SJSA1 (cell line): ENCODE measurements at places on chromosomes 5 and 9. TPM values are rescaled to one million over a fixed set of nuclear protein-coding genes. Genes with fewer than 3 reads are reported as not detected.

DNA sequence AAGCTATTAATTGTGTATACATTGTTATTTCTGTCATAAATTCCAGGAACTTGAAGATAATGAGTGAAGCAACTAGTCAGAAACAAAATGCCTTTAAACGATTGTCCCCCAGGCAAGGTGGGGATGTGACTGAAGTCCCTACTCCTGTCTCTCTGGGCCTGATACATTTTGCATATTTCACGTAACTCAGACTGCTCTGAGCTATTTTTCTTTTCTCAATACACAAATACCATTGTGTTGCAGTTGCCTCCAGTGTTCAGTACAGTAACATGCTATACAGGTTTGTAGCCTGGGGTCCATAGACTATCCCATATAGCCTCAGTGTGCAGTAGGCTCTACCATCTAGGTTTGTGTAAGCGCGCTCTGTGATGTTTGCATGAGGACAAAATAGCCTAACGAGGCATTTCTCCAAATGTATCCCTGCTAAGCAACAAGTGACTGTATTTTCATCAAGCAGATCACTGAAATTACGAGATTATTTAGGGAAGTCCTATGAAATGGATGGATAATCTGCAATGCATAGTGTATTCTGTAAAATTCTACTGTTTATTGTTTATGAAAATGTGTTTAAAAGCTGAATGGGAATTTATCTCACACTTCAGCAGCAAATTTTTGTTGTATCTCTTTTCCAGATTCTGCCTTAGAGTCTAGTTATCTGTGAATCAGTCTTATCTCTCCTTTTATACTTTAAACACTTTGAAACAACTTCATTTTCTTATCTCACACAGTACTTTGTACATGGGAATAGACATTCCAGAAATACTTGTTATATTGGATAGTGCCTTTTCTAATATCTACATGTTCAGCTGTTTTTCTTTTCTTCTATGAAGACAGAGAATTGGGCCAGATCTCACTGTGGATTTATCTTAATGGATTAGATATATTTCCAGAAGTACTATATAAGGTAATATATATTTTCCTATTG is 150.5 kb downstream of the CD180 start:
- DNase-seq: no peak

DNA sequence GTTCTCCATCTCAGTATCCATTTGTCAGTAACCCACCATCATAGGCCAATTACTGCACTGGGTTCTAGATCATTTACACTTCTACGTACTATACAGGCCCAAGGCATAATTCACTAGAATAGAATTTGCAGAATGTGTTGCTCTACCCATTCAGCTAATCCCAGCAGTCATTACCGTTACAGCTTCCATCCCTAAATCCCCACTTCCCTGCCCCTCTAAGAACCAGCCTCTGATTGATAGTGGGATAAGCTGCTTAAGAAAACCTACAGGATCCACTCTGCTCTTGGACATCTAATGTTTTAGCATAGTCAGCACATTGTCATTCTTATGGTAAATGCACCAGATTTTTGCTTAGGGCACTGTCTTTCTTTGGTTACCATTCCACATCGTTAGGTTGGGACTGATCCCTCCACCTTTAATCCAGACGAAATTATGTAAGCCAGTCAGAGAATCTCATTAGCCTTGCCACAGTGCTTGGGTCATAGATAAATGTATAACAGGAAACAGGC is 39.3 kb upstream of the CHD1 start:
- no peak for DNase-seq

GRCh38 chr5:78779262-78779661 is 130.7 kb upstream of the LHFPL2 start:
- DNase-seq: no peak

DNA sequence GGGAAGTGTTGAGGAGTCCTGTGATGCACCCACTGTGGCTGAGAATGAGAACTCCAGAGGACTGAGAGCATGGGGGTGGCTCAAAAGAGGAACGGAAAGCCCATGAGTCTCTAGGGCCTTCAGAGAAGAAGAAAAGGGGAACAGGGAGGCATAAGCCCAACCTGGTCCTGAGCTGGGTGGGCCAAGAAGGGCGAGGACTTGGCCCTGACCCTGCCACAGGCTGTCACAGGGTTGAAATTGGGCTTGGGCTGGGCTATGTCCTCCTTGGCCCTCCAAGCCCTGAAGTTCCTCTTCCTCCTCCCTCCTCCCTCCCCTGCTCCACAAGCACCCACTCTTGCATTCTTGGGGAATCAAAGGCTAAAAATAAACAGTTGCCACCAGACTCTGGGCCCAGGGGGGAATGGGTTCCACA is 49.3 kb upstream of the PPARGC1B start:
- DNase-seq: no peak

DNA sequence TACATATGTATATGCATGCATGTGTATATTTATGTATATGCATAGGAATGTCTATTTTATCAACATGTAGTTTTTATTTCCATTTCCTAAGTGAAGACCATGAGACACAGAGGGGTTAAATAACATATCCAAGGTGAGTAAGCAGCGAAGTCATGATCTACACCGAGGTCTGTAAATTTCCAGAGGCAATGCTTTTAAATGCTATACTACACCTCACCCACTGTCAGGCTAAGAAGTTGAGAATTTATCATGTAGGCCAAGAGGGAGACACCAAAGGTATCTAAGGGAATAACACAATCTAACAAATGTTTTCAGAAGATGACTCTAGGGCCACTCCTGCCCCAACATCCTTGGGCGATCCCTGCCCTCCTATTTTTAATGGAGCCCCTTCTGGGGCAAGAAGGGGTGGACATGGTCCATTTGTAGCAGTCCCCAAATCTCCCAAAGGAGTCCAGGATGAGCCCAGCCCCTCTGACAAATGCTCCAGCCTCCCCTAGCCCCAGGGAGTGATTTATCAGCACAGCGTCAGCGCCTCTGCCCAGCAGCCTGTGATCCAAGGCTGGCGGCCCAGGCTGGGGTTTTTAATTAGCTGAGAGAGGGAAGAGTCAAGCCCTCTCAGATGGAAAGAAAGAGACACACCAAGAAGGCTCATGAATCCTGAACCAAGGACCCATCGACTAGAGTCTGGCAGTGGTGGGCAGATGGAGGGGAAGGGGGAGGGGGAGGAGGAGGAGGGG is 339.9 kb downstream of the ASTN2 start:
- DNase-seq: no peak

The RNF183 gene
- total RNA-seq: not detected in 2 replicates

The NEK6 gene
- total RNA-seq: 32.0 and 35.5 TPM in 2 replicates

DNA sequence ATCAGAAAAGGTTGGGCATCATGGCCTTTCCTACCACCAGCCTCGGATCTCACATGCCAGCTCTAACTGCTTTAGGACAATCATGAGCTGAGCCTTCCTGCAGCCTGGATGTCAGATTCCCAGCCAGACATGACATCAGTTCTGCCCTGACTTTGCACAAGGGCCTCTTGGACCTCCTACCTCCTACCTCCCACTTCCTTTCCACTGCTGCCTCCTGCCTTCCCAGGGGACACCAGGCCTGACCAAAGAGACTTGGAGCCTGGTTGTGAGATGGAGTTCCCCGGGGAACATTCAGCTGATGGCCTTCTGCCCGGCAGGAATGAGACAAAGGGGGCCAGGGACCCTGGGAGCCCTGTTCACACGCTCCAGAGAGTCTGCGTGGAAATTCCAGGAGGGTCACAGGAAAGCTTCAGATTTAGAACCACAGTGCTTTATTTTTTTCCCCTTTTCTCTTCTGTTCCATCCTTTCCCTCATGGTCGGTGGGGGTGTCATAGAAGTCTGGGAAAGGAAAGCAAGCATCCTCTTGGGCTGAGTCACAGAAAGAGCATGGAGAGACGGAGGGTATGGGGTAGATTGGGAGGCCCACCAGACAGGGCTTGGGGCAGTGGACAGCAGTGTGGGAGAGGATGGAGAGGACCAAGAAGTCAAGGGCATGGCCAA is 35.4 kb upstream of the IL17B start:
- DNase-seq: peak; percentile 64

DNA sequence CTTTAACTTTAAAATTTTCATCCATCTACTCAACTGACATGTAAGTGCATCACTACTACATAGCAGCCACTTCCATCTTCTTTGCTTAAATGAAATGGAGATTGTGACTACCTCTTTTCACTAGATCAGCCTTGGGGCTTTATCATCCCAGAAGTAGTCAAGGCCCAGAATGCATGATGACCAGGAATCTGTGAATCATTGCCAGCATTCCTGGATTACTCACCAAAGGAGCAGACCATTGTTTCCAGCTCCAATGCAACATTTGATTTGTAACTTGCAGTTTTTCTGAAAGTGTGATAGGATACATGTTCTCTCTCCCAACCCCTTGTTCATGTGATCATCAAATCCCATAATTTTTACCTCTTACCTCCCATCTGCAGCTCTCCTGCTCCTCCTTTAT is 65.1 kb downstream of the PLPPR1 start:
- DNase-seq: no peak

- no peak for DNase-seq
These were observed 1.8 kb downstream of the TCERG1 start for GRCh38 chr5:146448783-146449519.

GRCh38 chr9:133380734-133381133 is 4.6 kb downstream of the STKLD1 start:
- DNase-seq: no peak

DNA sequence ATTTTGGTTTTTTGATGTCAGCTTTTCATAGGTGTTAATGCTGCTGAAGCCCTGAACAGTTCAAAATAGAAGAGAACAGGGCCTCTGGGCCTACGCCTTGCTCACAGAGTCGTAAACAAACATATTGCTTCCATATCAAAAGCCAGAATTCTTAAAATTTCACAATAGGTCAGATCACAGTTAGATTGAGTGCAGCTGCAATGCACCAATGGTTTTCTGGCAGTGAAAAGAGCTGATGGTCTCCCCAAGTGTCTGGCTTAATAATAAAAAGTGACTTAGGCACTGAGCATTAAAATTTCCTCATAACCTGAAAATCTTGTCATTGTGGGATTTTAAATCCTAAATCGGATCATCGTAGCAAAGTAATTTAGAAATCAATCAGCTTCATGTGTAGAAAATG is 493.0 kb downstream of the CAAP1 start:
- DNase-seq: no peak

GRCh38 chr5:125257997-125258396 is 511.6 kb upstream of the ZNF608 start:
- DNase-seq: no peak

GRCh38 chr5:127814588-127814973 is 111.4 kb downstream of the CCDC192 start:
- no peak for DNase-seq

DNA sequence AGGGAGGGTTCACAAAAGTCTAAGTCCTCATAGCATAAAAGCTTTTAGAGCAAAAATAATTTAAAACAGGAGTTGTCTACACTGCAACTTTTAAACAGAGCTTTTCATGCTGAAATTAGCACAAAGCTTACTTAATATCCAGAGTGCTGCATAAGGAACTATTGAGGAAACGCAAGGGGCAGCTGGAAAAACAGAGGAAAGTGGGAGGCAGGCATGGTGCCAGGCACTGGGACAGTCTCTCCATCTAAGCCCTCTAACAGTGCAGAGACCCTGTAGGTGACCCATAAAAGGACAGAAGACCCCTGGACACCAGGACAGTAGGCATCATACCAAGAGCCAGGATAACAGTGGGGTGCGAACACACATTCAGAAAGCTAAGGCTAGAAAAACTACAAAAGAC is 49.3 kb downstream of the ADAMTS12 start:
- DNase-seq: no peak

GRCh38 chr9:112033237-112034215 is 136.9 kb downstream of the UGCG start:
- DNase-seq: no peak

The PDZD2 gene
- 0.16 TPM in 1 of 2 replicates, not detected in the other for total RNA-seq

The CTSV gene
- total RNA-seq: 0.05 TPM in 1 of 2 replicates, not detected in the other

GRCh38 chr9:124776954-124777648 is at the start of gene OLFML2A:
Gene OLFML2A, plus strand, starts transcription at chr9:124777133. Its CDS starts 138 bp downstream, at chr9:124777271.
- no peak for DNase-seq

DNA sequence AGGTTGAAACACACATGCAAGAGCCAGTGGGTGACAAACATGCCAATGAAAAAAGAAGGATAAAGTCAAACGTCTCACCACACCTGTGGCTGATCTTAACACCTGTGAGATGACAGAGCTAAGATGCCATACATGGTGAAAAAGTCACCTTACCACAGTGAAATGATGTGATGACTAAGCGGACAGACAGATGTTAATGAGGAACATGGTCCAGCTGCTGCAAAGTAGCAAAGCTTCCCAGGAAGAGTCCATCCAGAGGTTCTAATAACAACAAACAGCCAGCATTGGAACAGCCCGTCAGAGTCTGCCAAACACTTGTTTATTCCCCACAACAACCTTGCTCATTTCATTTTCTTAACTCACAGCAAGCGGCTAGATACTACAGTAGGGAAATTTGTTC is 1.9 kb downstream of the KIAA1191 start:
- DNase-seq: no peak

The LIFR gene
- total RNA-seq: 36.2 and 46.0 TPM in 2 replicates

GRCh38 chr5:142915813-142916424 is 145.7 kb downstream of the ARHGAP26 start:
- no peak for DNase-seq

The CMBL gene
- 1.4 TPM in 1 of 2 replicates, not detected in the other for total RNA-seq

The NME5 gene
- not detected in 2 replicates for total RNA-seq

GRCh38 chr9:404234-404633 is 189.6 kb downstream of the DOCK8 start:
- DNase-seq: no peak

GRCh38 chr9:82574911-82575310 is 488.0 kb downstream of the RASEF start:
- DNase-seq: no peak

GRCh38 chr5:73921741-73922140 is 295.7 kb downstream of the ARHGEF28 start:
- DNase-seq: no peak

GRCh38 chr9:95586326-95586725 is 69.6 kb upstream of the PTCH1 start:
- DNase-seq: peak; percentile 19

DNA sequence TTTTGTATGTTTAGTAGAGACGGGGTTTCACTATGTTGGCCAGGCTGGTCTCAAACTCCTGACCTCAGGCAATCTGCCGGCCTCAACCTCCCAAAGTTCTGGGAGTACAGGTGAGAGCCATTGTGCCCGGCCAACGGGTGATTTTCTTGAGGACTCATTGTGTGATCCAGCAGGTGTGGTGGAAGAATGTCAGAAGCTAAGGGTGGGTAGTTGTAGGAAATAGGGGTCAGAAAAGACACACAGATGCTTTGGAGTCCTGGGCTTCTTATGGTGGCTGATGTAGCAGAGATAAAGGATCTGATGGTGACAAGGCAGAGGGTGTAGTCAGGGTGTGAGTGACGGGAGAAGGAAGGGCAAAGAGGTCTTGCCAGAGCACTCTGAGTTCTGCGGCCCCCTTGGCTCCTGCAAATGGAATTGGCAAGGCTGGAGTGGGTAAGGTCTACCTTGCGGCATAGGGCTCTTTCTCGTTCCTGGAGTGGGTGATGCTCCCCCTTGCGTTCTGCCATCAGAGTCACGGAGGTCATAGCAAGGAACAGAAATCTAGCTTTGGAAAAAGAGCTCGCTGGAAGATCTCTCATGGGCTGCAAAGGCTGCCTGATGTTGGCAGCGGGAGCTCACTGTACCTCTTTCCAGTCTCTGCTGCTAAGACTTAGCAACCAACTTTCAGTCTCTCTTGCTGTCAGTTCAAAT is 97.2 kb downstream of the SREK1 start:
- DNase-seq: no peak

GRCh38 chr9:106880863-106881262 is 17.9 kb downstream of the ZNF462 start:
- DNase-seq: no peak

The PDE6A gene
- total RNA-seq: 0.05 TPM in 1 of 2 replicates, not detected in the other

The CD74 gene
- not detected in 2 replicates for total RNA-seq
